CD4-positive, alpha-beta T cell (primary cell): ENCODE measurements at places on chromosomes 7 and 10.

DNA sequence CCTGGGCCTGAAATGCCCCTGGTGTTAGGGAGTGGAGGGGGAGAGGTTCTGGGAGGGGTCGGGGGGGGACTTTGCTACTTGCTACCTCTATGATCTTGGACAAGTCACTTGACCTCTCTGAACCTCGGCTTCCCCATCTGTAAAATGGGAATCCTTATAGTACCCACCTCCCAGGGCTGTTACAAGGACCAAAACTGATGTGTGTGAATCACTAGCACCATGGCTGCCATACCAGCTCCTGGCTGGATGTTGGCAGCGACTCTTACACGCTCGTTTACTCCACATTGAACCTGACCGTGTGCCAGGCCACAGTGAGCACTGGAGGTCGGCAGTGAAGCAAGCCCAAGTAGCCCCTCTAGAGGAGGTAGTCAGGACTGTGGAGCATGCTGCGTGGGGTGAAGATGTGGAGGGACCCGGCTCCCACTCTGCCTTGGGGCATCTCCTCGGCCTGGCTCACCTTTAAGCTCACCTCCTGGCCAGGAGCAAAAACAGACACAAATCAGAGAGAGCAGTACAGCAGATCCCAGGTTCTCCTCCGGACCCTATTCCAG is 28.9 kb downstream of the PPIF start:
- DNase-seq: no peak

GRCh38 chr10:75978213-75978612 is 546.8 kb downstream of the LRMDA start:
- no peak for DNase-seq

GRCh38 chr7:131338173-131338572 is 10.5 kb downstream of the MKLN1 start:
- DNase-seq: no peak

DNA sequence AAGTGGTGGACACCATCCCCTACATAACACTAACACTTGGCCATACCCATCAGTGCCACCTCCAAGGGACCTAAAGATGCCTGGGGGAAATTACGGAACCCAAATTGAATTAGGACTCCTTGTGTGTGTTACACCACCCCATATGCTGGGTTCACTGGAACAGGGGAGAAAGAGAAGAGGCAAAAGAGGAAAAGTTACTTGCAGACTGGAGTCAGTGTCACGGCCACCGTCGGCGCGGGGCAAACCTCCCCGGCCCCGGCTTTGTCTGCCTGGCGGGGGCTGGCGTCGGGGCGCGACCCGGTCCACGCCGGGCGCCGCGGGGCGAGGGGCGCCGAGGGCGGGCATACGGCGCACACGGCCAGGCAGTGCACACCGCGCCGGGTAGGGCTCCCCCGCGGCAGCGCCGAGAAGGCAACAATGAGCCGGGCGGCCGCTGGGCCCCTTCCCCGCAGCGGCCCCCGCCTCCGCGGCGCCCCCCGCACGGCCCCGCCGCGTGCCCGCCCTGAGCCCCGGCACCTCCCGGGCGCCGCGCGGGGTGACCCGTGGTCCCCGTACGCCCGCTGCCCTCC is 171.1 kb downstream of the FAM107B start:
- DNase-seq: peak; percentile 62

DNA sequence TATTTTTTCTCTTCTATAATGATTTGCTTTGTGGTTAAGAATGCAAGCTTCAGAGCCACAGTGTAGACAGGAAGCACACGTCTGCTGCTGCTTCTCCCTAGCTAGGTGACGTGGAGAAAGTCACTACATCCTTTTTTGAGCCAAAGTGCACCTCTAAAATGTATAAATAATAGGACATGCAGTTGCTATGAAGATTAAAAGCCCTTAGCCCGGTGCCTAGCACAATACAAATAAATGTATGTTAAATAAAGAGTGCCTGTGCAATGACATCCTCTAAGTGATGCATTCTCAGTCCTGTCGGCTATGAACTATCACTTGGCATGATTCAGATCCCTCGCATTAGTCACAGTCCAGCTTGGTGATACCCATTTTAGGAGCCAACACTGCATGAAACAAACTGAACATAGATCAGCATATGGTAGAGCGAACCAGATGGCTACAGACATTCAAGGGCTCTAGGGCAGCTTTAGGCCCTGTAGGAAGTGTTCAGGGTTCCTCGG is 4.8 kb upstream of the TRDMT1 start:
- peak; percentile 28 for DNase-seq

DNA sequence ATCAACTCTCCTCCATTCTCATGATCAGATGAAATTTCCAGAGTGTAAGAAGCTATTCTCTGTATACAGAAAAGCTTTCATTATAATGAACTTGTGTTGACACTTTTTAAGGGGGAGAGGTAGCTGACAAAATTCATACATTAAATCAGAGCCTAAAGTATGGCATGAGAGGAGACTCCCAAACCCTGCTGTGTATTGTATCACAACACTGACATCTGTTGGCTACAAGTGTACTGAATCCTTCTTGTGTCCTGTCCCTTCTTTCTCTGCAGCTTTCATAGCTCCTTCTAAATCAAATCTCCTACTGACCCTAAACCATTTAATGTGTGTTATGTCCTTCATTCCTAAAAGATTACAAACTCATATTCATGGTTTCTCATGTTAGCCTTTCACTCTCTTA is 70.9 kb downstream of the GCC1 start:
- no peak for DNase-seq

DNA sequence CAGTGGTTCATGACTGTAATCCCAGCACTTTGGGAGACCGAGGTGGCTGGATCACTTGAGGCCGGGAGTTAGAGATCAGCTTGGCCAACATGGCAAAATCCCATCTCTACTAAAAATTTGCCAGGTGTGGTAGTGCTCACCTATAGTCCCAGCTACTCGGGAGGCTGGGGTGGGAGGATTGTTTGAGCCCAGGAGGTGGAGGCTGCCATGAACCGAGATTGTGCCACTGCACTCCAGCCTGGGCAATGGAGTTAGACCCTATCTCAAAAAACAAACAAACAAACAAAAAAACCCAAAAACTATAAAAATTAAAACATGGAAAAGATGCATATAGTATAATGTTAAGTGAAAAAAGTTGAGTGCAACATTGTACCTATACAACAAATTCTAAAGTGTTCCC is 81.4 kb downstream of the AKR1D1 start:
- no peak for DNase-seq

DNA sequence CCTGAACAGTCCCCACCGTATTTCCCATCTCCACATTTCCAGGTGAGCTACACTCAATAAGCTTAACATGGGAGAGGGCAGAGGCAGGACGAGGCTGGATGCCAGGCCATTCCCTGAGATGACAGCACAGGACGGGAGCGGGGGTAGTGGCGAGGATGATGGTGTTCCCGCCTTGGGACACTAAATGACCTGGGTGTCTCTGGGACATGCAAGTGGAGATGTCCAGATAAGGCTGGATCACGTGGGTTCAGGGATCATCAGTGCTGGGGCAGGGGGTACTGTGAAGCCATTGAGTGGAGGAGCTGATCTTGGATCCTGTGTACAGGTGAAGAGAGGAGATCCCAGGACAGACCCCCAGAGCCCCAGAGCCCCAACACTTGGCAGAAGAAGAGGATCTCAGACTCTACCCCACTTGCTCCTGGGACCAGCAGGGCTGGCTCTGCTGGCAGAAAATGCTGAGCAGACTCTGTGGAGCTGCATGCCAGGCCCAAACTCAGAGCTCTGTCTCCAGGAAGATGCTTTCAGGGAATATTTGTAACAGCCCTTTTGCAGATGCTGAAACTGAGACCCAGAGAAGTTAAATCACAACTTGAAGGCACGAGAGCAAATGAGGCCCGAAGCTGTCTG is 29.7 kb upstream of the HSPA12A start:
- DNase-seq: no peak

- DNase-seq: no peak
Measured at GRCh38 chr7:100515072-100515532, 23.9 kb upstream of the AGFG2 start.

- DNase-seq: no peak
Measured at GRCh38 chr7:99143521-99143852, 421 bp downstream of the SMURF1 start.

- no peak for DNase-seq
Measured at GRCh38 chr7:128121711-128122530, 90.7 kb upstream of the LRRC4 start.

DNA sequence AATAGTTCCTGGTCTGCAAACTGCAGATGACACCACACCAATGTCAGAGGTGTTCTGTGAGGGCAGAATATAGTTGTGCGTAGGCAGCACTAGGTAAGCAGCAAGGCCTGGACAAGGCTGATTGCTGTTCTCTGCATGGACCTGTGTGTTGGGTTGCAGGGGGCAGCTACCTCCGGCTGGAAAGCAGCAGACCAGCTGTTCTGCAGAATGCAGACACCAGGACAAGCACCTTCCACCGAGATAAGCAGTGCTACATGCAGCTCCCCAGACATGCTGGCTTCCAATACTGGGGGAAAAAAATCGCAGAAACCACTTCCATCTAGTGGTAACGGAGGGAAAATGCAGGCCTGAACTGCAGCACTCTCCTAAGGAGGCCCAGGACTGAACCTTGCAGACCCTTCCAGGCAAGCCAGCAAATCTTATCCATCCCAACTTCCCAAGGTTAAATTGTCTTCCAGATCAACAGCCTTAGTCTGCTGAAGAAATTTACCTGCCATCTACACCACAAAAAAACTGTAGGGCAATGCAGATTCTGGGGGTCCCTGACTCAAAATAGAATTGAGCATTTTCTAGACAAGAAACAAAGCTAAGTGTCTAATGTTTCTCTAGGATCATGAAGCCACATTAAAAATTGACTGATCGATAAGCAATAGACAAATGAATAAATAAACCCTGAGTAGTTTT is 50.5 kb upstream of the COBL start:
- no peak for DNase-seq

DNA sequence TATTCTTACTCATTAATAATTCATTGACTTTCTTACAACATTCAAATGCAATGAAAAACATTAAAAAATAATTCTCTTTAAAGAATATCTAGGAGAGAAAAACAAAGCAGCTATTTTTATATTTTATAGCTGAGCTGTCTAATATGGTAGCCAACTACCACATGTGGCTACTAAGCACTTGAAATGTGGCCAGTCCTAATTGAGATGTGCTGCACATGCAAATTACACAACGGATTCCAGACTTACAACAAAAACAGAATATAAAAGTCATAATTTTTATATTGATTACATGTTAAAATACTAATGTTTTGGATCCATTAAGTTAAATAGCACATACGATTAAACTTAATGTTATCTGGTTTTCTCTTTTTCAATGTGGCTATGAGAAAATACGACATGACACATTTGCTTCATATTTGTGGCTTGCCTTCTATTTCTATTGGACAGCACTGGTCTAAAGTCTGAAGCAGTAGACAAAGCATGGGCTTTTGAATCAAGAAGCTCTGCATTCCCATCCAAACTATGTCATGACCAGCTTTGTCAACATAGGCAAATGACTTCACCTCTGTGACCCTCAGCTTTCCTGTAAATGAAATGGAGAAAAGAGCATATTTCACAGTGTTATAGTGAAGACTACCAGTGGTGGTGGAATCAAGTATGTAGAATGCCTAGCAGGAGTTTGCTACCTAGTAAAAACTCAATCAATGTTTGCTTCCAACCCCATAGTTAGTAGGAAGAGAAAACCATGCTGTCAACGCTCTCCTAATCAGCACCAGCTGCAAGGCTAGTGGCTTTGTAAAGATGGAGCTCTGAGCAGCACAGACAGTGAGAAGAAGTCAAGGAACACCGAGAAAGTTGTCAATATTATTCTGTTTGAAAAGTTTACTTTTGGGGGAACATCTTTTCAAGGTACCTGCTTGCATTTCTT is 37.1 kb upstream of the GDF10 start:
- no peak for DNase-seq
